Sciatic nerve (tissue), 2 donors: ENCODE measurements at places on chromosomes 16 and 17. TPM values are rescaled to one million over a fixed set of nuclear protein-coding genes. Genes with fewer than 3 reads are reported as not detected.
A peak's percentile ranks its signal among the peaks of the same experiment; 100 is the strongest.

- DNase-seq = no peak
These were observed 8.4 kb upstream of the SPDYE4 start for GRCh38 chr17:8766731-8767130.

- DNase-seq = peak; percentile 77
These were observed 29.4 kb upstream of the NUDT16L1 start for GRCh38 chr16:4663777-4664465.

DNA sequence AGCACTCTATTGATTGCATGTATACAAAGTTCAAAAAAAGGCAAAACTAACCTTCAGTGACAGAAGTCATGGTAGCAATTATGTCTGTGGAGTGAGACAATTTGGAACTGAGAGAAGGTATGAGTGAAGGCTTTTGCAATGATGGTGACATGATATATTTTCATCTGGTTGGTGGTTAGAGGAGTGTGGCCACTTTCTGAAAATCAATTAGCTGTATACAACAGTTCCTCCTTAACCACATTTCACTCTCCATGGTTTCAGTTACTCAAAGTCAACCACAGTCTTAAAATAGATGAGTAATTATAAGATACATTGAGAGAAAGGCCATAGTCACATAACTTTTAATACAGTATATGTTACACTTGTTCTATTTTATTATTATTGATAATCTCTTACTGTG lies 26.2 kb downstream of the ADAMTS18 start:
- no peak for DNase-seq

DNA sequence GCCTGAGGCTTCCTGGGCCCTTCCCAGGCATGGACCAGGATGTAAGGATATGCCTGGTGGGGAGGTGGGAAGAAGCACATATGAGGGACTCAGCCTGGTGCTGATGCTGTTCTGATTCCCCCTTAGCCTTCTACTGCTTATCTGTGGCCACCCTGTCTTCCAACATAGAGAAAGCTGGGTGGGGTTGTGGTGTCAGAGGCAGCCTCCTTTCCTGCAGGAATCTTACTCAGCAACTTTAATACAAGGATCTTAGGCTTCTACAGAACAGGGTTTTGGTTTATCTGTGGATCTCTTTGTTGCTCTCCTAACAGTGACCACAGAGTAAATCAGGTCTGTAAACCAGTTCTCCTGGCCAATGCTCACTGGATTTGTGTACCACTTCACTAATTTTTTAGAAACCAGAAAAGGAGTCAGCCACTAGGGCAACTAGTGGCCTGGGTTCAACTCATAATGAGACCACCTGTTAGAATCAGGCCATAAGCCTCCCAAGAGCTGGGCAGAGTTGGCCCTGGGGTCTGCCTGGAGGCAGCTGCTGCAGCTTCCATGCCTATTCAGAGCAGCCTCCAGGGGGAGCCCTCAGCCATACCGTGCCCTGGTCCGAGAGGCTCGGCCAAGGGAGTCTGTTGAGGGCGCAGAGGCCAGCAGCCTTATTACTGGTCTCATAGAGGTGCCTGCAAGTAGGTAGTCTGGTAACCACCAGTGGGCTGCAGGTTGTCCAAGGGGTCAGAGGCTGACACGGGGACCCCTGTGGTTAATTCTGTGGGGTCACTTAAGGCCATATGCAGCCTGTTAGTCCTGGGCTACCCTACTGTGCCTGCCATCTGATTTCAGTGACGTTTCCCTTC lies 7.1 kb downstream of the HAS3 start:
- peak; percentile 67 for DNase-seq

GRCh38 chr17:60224064-60224463 lies 74.3 kb downstream of the CA4 start:
- DNase-seq = no peak

Gene OTOP2
- not detected for total RNA-seq

Gene PIPOX
- 1.5 TPM for total RNA-seq

Gene GPR139
- not detected for total RNA-seq
